ENCODE measurements at places on chromosomes 6 and 20.

DNA sequence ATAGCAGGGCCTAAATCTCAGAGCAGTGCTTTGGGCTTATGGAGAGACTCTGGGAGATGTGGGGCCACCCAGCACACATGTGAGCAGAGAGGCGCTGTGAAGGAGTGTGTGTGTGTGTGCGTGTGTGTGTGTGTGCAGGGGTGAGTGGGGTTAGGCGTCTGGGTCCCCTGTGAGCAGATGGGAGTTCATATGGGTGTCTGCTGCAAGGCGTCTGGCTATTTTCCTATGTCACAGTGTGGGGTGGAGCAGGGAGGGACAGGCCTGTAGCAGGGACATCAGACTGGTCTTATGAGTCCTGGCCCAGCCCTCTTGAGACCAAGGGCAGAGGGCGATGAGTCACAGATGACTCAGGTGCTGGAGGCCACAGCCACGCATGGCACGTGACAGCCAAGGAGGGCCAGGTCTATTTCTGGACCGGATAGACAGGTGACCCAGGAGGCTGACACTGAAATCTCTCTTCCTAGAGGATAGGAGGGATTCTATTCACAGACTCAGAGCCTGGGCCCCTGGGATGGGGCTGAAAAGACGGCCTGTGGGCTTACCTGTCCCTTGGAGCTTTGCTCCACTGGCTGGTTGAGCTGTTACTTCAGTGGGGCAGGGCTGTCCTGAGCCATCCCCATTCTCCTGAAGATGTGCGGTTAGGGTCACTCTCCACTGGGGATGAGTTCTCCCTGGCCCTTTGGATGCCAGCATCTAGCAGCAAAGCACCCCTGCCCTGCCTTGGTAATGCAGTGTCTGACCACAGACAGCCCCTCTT, 28.9 kb downstream of the VEGFA start:
- DNase-seq, result no peak

GRCh38 chr6:145761584-145761983, 26.3 kb upstream of the EPM2A start:
- DNase-seq, result no peak

DNA sequence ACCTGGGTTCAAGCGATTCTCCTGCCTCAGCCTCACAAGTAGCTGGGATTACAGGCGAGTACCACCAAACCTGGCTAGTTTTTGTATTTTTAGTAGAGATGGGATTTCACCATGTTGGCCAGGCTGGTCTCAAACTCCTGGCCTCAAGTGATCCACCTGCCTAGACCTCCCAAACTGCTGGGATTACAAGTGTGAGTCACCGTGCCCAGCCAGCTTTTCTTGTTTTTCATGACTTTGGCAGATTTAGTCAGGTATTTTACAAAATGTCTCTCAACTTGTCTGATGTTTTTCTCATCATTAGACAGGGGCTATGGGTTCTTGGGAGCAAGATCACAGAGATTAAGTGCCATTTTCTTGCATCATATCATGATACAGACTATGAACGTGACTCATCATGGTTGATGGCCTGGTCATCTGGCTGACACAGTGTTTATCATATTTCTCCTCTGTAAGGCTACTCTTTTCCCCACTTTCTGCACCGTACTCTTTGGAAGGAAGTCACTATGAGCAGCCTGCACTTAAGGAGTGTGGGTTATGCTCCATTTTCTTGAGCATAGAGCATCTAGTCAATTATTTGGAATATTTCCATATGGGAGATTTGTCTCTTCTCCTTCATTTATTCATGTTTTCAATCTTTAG, 67.8 kb downstream of the RNF182 start:
- no peak for DNase-seq

GRCh38 chr6:31402324-31403282, 792 bp upstream of the MICA start:
- DNase-seq, result no peak

GRCh38 chr20:41086402-41087324, 50.7 kb upstream of the PLCG1 start:
- peak; percentile 9 for DNase-seq

DNA sequence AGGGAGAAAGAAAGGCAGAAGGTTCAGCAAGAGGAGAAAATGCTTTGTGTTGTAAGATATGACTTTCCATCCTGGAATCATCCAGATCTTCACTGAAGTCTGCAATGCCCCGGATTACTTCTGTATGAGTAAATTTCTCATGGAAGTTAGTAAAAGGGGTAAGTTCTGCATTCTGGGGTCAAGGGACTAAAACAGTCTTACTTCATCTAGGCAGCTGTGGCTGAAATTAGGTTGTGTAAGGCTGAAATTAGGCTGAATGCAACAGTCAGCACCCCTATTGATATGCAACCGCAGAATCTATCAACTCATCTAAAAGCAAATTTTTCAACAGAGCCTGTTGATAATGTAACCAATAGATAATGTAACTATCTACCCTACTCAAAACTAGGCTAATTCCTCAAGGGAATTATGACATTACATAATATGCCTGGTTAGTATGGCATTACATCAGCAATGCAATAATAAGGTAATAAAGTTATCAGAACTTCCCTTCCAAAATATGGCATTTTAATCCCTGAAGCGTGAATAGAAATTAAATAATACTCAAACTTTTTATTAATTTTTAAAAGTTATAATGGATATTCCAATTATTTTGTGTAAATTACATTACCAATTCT, 671.7 kb upstream of the CITED2 start:
- DNase-seq, result no peak

GRCh38 chr6:87308970-87309369, 13.4 kb upstream of the SMIM8 start:
- no peak for DNase-seq

- no peak for DNase-seq
Observed at GRCh38 chr20:9195031-9195430, 126.1 kb downstream of the PLCB4 start.

DNA sequence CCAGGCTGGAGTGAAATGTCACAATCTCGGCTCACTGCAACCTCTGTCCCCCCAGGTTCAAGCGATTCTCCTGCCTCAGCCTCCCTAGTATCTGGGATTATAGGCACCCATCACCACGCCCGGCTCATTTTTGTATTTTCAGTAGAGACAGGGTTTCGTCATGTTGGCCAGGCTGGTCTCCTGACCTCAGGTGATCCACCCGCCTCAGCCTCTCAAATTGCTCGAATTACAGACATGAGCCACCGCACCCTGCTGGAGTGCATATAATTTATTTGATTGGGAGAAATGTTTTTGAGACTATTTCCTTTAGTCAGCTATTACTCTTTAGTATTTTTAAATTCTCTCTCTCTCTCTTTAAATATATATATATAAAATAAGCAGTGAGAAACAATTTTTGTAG, 29.8 kb downstream of the FAM83B start:
- DNase-seq, result no peak

DNA sequence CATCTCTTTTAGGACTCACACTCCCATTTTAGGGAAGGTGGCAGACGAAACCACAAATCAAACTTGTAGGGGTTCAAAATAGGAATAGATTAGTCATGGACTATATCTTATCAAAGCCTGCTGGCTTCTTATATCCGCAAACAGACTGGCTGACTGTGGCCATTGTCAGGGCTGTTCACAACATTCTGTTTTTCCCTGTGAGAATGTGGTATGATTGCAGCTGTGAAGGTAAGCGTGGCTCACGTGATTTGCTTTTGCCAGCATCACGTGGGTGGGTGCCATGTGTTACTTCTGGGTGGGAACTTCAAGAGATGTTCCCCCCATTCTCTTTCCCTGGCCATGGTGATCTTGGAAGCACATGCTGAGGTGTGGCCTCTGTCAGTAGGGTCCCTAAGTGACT, 5.9 kb downstream of the IP6K3 start:
- no peak for DNase-seq

GRCh38 chr20:2089447-2089846, 12.2 kb upstream of the STK35 start:
- no peak for DNase-seq

DNA sequence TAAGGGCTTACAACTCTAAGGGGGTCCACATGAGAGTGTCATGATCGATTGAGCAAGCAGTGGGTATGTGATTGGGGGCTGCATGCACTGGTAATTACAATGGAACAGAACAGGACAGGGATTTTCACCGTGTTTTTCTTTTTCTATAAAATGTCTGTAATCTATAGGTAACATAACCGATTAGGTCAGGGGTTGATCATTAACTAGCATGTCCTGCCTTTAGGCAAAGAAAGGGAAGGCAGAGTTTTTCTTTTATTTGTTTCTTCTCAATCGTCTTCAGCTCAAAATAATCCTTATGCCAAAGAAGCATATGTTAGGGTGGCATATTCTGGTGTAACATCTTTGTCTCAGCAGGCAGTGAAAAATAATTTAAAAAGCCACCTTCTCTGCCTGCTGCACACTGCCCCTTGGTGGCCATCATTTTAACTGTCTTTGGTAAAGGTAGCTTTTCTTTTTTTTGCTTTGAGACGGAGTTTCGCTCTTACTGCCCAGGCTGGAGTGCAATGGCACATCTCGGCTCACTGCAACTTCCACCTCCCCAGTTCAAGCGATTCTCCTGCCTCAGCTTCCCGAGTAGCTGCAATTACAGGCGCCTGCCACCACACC, 9.7 kb upstream of the CEP43 start:
- DNase-seq, result no peak

GRCh38 chr6:14897831-14898230, 348.0 kb upstream of the JARID2 start:
- DNase-seq, result no peak

- DNase-seq, result no peak
Observed at GRCh38 chr20:47620808-47621805, 119.4 kb downstream of the NCOA3 start.

GRCh38 chr6:53241938-53242337, 93.3 kb upstream of the GCM1 start:
- DNase-seq, result no peak

DNA sequence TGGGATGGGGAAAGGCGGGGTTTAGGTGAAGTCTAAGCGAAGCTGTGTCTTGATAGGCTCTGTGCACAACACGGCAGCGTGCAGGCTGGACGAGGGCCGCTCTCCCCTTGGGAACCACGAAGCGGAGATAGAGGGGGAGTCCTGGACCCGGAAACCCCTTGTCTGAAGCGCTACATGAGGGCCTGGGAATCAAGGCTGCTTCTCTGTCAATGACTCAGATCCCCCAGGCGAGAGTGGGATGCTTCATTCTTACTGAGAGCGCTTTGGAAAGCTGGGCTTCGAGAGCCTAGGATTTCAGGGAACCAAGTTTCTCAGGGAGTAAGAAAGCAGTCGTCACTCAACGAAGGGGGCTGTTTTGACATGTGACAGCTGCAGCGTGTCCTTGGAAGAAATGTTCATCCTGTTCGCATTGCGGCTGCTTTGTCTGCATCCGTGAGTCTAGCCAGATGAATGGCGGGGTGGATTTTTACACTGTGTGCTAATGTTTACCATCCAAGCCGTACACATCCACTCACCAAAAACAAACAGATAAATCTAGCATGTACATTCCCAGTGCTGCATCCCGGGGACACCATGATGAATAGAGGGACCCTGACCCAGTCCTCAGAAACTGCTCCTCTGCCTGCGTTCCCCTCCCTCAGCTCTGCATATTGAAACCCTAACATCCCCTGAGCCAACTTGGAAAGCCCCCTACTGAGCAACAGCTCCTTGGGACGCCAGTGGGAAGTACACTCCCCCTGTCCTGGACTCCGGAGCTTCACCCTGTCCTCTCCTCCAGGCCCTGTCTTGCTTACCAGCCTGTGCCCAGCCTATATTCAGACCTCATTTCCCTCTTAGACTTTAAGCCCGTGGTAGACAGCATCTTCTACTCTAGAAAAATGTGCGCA, 24.5 kb upstream of the RTF2 start:
- DNase-seq, result no peak

- no peak for DNase-seq
Observed at GRCh38 chr20:11686820-11687543, 230.7 kb upstream of the BTBD3 start.

DNA sequence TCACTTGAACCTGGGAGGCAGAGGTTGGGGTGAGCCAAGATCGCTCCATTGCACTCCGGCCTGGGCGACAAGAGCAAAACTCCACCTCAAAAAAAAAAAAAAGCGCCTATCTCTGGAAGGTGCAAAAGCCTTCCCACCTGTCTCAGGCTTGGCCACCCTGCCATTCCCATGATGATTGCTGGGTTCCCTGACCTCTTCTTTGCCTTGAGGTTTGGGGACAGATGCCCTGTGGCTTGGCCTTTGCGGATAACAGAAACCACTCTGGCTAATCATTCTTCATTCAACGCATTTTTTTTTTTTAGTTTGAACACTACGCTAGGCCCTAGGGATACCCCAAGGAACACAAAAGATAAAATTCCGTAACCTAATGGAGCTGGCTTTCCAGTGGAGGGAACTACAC, 6.8 kb upstream of the HMGA1 start:
- no peak for DNase-seq

GRCh38 chr6:44122801-44123200, 4.5 kb downstream of the MRPL14 start:
- no peak for DNase-seq

DNA sequence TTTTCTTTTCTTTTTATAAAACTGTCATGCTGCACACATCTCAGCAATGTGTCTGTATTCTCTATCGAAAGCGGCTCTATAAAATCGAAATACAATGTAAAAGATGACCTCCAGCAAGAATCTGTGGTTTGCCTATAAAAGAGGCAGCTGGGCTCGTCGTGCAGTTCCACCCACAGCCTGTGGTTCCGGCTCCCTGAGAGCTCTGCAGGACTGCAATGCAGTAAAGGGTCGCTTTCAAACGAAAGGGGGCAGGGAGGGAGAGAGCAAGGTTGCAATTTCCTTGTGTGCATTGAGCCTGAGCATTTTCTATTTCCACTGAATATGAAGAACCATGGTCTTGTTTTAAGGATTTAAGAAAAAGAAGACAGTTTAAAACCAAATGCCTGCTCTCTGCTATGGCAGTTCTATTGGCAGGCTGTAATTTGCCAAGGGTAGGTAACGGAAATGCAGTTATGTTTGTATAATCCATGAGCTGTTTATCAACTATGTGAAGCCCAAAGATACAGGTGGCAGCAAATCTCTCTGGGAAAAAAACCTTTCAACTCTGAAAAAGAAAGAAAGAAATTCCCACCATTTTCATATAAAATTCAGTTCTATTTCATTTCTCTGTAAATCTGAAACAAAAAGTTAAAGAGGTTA, 236.5 kb downstream of the HACE1 start:
- no peak for DNase-seq

DNA sequence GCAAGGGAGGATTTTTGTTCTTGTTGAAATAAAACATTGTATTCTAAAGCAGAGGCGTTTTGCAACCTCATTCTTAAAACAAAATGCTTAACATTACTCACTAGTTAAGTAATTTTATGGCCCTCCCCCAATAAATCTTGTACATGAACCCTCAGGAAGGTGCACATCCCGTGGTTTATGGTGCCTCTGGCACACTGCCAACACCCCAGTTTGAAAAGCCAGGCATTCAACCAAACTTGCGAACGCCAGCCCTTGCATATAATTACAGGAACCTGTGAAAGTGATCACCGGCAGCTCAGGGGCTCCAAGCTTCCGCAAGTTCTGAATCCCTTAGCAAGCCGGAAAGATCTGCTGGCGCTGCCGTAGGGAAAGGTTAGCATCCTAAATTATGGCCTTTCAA, 1109.0 kb upstream of the FLRT3 start:
- no peak for DNase-seq

- DNase-seq, result no peak
Observed at GRCh38 chr20:44579313-44580081, 2.9 kb upstream of the PKIG start.
